Lung (tissue), 17 donors: ENCODE measurements at places on chromosomes 7 and 10. TPM values are rescaled to one million over a fixed set of nuclear protein-coding genes. Genes with fewer than 3 reads are reported as not detected.

RPEL1 gene
- total RNA-seq, result not detected

SPDYE1 gene
- total RNA-seq, result not detected

SNX10 gene
- 12.2 TPM for total RNA-seq

SH2D4B gene
- 0.12 TPM for total RNA-seq

CFAP43 gene
- total RNA-seq, result 71.6 TPM
